ENCODE measurements at places on chromosomes 6 and 20. TPM values are rescaled to one million over a fixed set of nuclear protein-coding genes. Genes with fewer than 3 reads are reported as not detected.

The HRH3 gene
- polyA plus RNA-seq: not detected

The KCNQ2 gene
- polyA plus RNA-seq: not detected

The SLC22A1 gene
- 0.08 TPM for polyA plus RNA-seq

The MDFI gene
- polyA plus RNA-seq: 121 TPM

The MAP7 gene
- 10.6 TPM for polyA plus RNA-seq

The BANF2 gene
- not detected for polyA plus RNA-seq

GRCh38 chr6:43011207-43011606 lies 2.5 kb downstream of the MEA1 start:
- DNase-seq: no peak

DNA sequence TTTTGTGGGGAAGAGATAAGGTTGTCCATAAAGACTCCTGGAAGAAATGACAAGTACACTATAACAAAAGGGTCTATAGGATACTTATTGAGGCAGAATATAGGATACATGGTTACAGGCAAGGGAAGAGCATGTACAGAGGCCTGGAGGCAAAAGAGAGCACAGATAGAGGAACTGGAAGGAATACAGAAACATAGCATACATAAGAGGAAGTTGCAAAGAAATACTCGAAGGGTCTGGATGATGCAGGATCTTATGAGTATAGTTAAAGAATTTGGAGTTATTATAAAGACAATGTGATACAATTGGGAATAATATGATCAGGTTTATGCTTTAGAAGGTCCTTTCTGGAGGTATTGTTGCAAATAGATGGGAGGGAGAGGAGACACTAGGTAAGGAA lies 592.7 kb upstream of the POU3F2 start:
- no peak for DNase-seq

GRCh38 chr6:16418151-16418550 lies 179.8 kb downstream of the GMPR start:
- no peak for DNase-seq

- DNase-seq: no peak
Measured at GRCh38 chr6:15573384-15573783, 89.4 kb downstream of the DTNBP1 start.

GRCh38 chr6:54267798-54268197 lies 40.4 kb upstream of the TINAG start:
- peak; percentile 19 for DNase-seq

DNA sequence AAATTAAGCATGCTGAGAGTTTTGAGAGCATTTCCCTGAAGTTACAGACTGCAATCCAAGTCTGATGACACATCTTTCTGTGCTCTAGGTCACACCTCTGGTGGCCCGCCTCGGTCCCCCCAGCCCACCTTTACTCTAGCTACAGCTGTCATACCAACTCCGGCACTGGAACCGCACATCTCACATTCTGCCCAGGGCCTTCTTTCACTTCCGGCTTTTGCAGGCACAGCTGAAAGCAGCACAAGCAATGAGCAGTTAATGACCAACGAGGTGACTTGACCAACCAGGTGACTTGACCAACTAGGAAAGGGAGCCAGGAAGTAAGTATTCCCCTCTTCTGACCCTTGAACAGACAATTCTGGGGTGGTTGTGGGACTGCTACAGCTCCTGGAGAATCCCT lies 88.6 kb upstream of the MOCS1 start:
- no peak for DNase-seq

DNA sequence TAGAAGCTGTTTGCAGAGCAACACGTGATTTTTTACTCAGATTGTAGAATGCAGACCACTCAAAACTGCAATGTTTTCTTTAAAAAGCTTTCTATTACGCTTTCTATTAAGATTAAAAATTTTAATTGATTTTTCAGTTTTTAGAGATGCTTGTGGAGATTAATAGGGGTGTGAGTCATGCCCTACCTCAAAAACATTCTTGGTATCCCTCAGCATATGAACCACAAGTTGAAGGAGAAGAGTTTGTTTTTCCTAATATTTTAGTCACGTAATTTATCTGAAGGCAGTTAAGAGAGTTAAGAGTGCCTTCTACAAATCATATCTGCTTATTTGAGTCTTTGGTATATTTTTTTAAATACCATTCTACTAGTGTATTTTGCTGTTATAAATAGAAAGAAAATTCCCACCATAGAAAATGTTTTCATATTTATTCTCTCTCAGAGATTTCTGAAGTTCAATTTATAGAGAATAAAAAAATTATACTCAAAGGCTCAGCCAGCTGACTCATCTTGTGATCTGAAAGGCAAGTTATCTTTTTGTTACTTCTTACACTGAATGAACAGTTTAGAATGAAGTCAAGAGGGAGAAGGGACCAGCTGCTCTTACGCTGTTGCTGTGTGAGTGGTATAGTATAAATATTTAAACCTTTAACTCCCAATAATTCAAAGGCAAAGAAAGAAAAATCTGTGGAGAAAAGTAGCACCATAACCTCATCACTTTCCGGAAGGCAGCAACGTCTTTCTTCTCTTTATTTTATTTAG lies 7.6 kb downstream of the RIPOR2 start:
- no peak for DNase-seq

GRCh38 chr20:35901678-35902544 lies 52.4 kb downstream of the SCAND1 start:
- DNase-seq: peak; percentile 78

GRCh38 chr20:50141018-50141675 lies 12.4 kb downstream of the PEDS1 start:
- DNase-seq: peak; percentile 85

DNA sequence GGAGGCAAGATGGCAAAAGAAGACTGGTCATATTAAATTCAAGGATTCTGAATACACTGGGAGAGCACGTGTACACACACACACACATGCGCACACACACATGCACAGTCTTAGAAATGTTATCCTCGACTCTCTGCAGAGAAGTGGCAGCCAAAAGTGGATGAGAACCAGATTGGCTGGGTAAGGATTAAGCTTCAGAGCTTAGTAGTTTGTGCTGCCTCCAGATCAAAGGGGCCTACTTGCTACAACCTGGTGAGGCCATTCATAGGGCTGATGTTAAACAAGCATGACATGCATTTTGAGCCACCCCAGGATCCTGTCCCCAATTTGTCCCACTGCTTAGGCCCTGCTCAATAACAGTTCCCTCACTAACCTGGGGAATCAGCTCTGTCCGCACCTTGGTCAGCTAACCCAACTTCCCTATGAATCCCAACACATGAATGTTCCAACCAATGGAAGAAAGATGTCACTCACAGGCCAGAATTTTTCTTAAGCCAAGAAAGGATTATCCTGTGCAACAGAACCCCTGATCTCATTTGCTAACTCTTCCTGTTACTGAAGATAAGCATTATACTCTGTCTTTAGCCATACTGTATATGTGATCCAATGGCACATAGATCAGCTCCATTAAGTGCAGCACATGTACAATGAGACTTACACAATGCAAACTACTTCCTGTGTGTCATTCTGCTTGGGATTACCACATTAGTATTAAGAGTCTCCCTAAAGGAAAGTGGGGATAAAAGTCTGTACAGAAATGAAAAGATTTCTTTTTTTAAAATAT lies 31.0 kb downstream of the TOMM6 start:
- DNase-seq: no peak

DNA sequence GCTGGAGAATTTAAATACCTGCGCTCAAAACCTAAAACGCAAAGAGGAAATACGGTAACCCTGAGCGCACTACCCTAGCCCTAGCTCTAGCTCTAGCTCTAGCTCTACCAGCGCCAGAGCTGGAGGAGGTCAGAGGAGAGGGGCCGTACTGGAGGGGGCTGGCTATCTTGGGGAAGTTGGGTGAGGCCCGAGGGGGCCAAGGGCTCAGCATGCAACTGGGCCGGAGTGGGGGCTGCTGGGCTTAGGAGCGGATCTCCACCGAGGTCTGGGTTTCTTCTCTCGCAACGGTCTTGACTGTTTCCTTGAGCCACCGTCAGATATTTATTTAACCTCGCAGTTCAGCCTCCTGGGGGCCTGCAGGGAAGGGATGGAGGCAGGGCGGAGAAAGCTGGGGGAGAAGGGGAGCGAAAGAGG lies 91.0 kb downstream of the NCR2 start:
- no peak for DNase-seq

DNA sequence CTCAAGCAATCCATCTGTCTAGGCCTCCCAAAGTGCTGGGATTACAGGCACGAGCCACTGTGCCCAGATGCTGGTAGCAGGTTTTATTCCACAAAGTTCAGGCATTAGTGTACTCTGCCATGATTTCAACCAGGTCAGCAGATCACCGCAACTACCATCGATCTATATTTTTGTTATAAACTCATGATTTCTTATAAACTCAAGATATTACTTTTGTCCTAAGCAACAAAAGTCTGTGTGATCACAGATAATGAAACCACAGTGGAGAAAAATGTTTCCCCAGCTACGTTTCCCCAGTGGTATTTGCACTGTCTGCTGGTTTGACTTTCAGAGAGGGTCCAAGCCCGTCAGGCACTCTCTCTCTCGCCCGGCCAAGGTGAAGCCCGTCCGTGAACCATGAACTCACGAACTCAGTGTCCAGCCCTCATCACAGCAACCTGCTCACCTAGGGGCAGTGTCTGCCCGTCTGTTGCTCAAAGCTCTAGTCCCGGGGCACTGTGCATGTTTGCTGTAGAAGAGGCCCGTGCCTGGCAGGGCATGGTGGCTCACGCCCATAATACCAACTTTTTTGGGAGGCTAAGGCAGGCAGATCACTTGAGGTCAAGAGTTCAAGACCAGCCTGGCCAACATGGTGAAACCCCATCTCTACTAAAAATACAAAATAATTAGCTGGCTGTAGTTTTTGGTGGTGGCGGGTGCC lies 7.0 kb downstream of the SLC4A11 start:
- DNase-seq: no peak

- DNase-seq: no peak
Measured at GRCh38 chr6:162690158-162690557, 37.4 kb downstream of the PRKN start.

- DNase-seq: peak; percentile 88
Measured at GRCh38 chr20:3045816-3046676, at the start of gene MRPS26. Gene MRPS26 (plus strand): TSS chr20:3046052. CDS start chr20:3046069, 17 bp downstream.

- no peak for DNase-seq
Measured at GRCh38 chr6:66496659-66497058, 789.6 kb upstream of the EYS start.

DNA sequence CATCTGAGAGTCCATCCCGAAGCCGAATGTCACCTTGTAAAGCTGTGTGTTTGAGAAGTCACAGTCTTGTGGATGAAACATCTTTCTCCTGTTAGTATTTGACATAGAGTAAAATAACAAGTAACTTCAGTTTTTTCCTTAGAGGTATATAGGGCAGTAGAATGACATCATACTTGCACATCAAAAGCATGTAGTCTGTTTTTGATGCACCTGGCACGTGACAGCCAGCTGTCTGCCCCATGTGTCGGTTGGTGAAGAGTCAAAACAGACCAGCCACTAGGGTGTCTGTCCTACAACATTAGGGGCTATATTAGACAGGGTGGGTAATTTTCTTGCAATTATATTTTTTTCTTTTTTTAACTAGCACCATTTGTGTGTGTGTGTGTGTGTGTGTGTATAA lies 70.2 kb downstream of the SNX9 start:
- no peak for DNase-seq

DNA sequence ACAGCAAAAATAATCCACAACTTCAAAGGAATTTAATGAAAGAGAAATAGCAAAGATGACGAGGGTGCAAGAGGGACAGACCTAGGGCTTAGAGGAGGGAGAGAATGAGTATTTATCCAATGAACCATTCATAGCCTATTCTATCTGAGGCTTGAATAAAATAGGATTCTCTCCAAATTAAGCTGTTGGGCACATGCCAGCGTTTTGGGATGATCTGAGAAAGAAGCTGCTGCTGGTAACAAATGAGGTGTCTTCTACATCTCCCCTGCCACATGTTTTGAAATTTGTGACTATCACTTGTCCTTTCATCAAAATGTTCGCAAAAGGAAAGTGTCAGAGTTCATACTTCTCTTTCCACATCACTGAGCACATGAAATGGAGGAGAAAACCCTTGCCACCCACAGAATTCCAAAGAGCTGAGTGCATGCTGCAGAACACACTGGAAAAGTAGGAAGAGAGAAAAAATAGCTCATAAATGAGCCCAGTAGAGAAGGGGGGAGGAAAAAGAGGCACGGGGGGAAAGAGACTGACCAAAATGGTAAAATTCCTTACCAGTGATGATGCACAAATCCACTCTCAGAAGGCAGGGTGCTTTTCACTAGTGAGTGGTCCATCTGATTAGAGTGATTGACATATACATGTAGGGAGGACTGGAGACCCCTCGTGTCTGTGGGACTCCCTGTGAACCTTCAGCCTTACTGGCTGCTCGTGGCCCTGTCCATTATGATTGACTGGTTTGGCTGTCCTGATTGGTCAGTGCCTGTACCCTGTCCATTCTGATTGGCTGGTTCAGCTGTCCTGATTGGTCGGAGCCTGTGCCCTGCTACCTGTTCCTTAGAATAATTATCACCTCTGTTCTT lies 180.5 kb downstream of the OGFRL1 start:
- peak; percentile 78 for DNase-seq

- peak; percentile 97 for DNase-seq
Measured at GRCh38 chr20:44496976-44497375, 21.3 kb downstream of the TTPAL start.

All from mammary epithelial cell (primary cell).